ENCODE measurements at places on chromosomes 3 and 15. TPM values are rescaled to one million over a fixed set of nuclear protein-coding genes. Genes with fewer than 3 reads are reported as not detected.

Gene SCN11A
- polyA plus RNA-seq = 2.5 TPM

Gene C3orf62
- 9.0 TPM for polyA plus RNA-seq

Gene SLC24A5
- polyA plus RNA-seq = not detected

Gene CIB1
- polyA plus RNA-seq = 20.7 TPM

Gene CACNA2D2
- 4.3 TPM for polyA plus RNA-seq

Gene GRAMD2A
- 2.5 TPM for polyA plus RNA-seq

Gene MORC1
- polyA plus RNA-seq = not detected

Gene HHLA2
- not detected for polyA plus RNA-seq

All from forelimb muscle (tissue), 1 donor.